ENCODE measurements at places on chromosomes 12 and 14.

- DNase-seq: no peak
Measured at GRCh38 chr14:103916636-103917262, 11.5 kb upstream of the TDRD9 start.

- DNase-seq: no peak
Measured at GRCh38 chr14:61654026-61654425, 41.3 kb upstream of the HIF1A start.

- DNase-seq: no peak
Measured at GRCh38 chr14:100677152-100677551, 49.5 kb upstream of the DLK1 start.

DNA sequence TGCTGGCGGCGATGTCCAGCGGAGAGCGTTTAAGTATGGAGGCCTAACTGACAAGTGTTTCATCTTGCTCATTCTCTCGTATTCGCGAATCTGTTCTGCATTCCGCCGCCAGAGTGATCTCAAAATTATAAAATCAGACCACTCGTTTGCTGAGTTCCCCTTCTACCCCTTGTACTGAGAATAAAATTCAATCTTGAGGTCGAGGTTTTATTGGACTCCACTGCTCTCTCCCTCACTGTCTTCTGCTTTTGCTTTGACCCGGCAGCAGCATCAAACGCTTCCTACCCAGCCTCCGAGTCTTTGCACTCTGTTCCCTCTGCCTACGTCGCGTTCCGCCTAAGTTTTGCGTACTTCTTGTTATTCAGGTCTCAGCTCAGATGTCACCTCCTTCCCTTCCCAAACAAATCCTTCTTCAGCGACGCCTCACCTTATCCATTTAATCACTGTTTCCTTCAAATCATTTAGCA, 462 bp downstream of the KNTC1 start:
- no peak for DNase-seq

Measured in HuH-7.5 (cell line).